ENCODE measurements at places on chromosomes 16 and 17.

DNA sequence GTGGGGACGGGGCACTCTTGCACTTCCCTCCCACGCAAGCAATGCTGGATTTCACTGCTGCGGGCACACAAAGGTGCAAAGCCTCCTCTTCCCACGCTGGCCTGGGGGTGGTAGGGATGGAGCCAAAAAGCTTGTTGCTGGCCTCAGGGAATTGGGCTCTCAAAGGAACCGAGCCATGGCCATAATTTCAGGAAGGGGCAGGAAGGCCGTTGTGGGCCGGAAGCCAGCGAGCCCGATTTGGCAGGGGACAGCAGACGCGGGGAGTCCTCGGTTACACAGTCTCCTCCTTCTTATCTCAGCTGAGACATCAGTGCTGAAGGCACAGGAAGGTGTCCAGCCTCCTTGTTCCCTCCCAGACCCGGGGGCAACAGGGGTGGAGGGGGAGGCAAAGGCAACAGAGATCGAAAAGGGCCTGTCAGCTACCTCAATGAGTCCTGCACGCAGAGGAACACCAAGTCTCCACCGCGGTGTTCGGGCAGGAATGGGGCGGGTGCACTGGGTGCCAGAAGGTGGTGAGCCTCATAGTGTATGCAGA lies 59.5 kb downstream of the SLFN11 start:
- no peak for DNase-seq

DNA sequence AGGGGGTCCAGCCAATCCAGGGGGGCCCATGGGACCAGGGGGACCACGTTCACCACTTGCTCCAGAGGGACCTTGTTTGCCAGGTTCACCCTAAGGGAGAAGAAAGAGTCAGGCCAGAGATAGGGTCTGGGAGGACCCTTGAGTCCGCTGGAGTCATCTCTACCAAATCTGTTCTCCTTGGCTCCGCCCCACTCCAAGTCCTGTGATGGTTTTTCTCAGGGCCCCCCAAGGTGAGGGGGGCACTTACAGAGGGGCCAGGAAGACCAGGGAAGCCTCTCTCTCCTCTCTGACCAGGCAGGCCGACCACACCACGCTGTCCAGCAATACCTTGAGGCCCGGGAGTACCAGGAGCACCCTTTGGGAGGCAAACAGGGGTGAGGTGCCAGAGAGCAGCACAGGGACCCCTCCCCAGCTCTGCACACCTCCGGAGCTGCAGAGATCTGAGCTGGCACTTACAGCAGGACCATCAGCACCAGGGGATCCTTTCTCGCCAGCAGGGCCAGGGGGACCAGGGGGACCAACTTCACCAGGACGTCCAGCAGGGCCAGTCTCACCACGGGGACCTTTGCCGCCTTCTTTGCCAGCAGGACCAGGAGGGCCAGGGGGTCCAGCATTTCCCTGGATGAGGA lies 12.4 kb downstream of the COL1A1 start:
- no peak for DNase-seq

- DNase-seq: no peak
Observed at GRCh38 chr16:69345923-69346322, 5.7 kb downstream of the TMED6 start.

DNA sequence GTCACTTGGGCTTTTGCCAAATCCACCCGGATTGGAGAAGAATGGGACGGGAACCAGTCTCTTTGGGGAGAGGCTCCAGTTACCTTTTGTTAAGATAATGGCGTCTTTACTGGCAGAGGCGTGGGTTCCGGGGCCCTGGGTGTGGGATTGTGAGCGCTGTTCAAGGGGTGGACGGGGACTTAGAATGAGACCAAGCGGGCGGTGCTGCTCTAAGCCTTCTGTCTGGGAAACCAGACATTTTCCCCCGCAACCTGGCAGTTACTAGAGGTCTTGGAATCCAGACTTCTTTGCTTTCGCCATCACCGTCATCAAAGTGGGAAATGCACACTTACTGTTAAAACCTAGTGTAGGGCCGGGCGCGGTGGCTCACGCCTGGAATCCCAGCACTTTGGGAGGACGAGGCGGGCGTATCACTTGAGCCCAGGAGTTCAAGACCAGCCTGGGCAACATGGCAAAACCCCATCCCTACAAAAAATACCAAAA lies 706 bp downstream of the TEN1 start:
- DNase-seq: no peak

GRCh38 chr16:30728899-30729672 lies 19.1 kb upstream of the PHKG2 start:
- DNase-seq: no peak

GRCh38 chr16:49673442-49673841 lies 182.5 kb downstream of the ZNF423 start:
- no peak for DNase-seq

GRCh38 chr16:24700549-24701392 lies 28.7 kb upstream of the TNRC6A start:
- DNase-seq: peak; percentile 99

DNA sequence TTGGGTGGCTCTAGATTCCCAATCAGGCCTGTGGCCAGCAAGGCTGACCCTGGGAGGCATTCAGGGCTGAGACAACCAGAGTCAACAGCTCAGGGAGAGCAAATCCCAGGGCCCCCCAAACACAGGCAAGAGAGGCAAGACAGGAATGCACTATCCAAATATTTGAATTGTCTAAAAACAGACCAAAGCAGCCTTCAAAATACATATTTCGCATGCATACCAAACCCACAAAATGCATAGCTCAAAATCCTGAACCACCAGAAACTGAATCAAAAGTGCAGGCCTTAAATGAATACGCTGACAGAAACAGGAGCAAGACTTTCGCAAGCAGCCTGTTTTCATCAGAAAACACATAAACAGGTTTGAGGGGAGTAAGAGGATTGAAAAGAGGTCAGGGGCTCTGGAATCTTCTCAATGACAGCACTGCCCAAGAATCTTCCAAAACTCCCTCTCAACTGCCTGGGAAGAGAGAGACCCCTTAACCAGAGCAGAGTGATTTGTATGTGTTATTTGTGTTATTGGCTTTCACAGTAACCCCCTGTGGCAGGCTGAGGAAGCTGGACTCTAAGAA lies 213.6 kb upstream of the CDH5 start:
- DNase-seq: peak; percentile 85

- no peak for DNase-seq
Observed at GRCh38 chr17:43882761-43883415, 24.4 kb downstream of the MPP2 start.

DNA sequence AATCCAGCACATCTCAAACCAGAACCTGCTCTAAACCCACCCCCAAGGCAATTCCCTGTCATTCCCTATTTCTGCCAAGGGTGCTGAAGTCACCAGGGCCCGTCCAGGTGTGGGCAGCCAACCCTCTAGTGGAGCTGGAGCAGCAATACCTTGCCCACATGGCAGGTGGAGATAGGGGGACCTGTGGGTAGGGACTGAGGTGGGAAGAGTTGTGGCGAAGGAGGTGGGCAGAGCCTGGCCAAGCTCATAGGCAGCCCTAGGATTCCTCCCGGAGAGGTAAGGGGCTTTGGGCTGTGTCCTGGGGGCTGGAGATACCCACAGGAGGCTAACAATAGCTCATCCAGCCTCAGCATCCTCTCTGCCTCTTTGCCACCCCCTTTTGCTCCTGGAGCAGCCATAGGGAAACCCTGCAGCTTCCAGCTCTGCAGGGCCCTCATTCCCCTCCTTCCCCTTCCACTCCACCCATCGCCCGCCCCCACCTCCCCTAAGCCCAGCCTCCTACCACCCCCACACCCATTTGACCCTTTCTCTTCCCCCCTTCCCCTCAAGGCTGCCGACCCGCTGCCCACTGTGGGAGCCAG lies 30.4 kb upstream of the CRHR1 start:
- no peak for DNase-seq

- peak; percentile 86 for DNase-seq
Observed at GRCh38 chr17:18158022-18158600, 25.5 kb upstream of the ALKBH5 start.

DNA sequence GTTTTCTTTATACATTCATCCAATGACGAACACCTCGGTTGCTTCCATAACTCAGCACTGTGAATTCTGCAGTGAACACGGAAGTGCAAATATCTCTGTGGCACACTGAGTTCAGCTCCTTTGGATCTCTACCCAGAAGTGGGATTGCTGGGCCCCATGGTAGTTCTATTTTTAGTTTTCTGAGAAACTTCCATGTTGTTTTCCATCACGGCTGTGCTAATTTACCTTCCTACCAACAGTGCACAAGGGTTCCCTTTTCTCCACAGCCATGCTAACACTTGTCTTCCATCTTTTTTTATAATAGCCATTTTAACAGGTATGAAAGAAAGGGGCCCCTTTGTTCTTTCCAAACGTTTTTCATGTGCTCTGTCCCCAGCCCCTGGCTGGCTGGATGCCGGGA lies 30.2 kb upstream of the CBLN1 start:
- no peak for DNase-seq

GRCh38 chr17:36600936-36601302 lies 464 bp upstream of the MRM1 start:
- no peak for DNase-seq

DNA sequence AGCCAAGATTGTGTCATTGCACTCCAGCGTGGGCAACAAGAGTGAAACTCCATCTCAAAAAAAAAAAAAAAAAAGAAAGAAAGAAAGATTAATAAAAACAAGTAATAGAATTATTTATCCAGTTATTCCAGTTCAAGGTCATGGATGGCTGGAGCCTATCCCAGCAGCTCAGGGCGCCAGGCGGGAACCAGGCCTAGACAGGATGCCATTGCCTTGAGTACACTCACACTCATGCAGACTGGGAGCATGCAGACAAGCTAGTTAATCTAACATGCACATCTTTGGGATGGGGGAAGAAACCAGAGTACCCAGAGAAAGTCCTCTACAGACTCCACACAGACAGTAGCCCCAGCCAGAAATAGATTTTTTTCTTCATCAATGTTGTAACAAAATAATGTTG lies 17.9 kb downstream of the PDP2 start:
- DNase-seq: peak; percentile 49

DNA sequence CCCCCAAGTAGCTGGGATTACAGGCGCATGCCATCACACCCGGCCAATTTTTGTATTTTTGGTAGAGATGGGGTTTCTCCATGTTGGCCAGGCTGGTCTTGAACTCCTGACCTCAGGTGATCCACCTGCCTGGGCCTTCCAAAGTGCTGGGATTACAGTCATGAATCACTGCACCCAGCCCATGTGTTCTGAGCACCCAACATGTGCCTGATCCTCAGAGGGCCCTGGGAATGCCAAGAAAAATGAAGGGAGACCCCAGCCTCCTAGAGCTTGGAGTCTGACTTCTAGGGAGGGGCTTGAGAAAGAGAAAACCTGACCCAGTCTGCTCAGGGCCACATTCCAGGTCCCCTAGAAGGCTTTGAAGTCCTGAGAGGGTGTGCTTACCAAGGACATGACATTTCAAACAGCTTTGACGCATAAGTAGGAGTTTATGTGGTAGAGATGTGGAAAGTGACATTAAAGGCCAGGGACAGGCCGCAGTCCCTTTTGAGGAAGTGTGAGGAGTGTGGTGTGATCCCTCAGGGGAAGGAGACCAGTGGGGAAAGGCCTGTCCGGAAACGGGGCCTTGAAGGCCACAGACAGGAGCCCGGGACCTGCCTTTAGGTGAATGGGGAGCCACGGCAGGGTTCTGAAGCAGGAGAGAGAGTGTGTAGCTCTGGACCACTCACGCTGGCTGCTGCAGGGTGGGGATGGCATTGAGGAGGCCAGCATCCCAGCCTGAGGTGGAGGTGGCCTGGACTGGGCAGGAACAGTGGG lies 1.1 kb upstream of the CCL22 start:
- no peak for DNase-seq

DNA sequence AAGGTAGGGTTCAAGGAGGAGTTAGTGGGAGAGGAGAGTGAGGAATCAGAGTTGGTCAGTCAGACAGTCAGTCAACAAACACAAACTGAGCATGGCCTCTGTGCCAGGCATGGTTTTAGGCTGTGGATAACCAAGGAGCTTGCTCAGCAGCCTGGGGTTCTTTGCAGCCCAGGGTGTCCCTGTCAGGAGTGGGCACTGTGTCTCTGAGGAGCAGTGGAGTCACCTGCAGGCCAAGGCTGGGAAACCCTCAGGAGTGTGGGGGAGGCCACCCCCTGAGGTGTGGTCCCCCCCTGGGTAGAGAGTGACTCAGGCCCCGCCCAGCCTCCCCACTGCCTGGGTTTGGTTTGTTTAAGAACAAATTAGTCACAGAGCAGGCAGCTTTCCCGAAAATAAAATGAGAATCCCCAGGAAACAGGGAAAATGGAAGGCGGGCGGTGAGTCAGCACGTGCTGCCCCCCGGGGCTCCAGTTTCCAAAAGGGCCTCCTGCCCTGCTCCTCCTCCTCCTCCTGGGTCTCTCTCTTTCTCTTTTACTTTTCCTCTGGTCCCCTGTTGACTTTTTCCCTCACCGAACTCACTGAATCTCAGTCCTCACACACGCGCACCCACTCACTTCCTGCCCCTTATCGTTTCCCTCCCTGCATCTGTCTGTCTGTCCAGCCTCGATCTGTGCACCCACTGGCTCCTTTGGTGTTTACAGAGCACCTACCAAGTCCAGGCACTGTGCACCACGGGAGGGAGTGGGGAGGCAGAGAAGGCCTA lies 44.3 kb downstream of the SOCS3 start:
- DNase-seq: peak; percentile 96

- DNase-seq: no peak
Observed at GRCh38 chr17:75463603-75464002, 7.2 kb downstream of the TMEM94 start.

GRCh38 chr16:49009204-49009603 lies 272.4 kb downstream of the CBLN1 start:
- no peak for DNase-seq

GRCh38 chr16:49844359-49844758 lies 11.6 kb downstream of the ZNF423 start:
- DNase-seq: no peak

GRCh38 chr17:1217089-1217385 lies 37.3 kb upstream of the ABR start:
- no peak for DNase-seq

GRCh38 chr17:73404246-73404645 lies 92.4 kb upstream of the CDC42EP4 start:
- no peak for DNase-seq

DNA sequence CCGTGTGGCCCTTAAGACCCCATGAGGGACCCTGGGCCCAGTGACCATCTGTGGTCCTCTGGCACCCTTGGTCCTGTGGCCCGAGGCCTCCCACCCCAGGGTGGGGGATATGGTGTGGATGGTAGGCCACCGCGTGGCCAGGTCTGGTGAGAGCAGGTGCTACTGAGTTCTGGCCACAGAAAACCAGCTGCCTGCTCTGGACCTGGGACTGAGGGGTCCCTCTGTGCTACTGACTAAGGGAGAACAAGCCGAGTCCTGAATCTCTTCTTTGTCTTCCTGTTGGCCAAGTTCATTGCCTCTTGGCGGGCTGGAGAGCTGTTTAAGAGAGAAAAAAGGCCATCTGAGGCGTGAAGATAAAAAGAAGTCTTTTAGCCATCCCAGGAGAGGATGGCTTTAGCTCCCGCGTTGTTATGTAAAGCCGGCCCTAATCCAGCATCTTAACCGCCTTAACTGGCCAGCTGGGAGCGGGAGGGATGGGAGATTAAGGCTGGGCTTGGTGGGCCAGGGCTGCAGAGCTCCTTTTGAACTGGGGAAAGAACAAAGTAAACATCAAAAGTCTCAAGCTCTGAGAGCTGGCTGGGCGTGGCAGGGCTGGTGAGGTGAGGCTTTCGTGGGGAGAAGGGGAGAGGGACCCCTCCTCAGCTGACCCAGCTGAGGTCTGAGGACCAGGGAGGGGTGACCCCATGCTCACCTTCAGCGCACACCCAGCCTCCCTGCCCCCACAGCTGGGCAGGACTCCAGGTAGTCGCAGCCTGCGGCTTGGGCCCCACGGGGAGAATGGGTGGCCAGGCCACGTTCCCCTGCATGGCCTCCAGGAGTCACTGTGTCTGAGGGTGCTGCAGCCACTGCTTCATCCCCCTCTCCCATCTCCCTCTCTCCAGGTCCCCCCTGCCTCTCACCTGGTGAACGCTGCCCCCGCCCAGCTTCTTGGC lies 62.4 kb downstream of the NKD1 start:
- no peak for DNase-seq

- DNase-seq: peak; percentile 60
Observed at GRCh38 chr16:29804455-29805231, 1.7 kb upstream of the MAZ start.

Data from EL (cell line).